ENCODE measurements at places on chromosomes 5 and 9.

DNA sequence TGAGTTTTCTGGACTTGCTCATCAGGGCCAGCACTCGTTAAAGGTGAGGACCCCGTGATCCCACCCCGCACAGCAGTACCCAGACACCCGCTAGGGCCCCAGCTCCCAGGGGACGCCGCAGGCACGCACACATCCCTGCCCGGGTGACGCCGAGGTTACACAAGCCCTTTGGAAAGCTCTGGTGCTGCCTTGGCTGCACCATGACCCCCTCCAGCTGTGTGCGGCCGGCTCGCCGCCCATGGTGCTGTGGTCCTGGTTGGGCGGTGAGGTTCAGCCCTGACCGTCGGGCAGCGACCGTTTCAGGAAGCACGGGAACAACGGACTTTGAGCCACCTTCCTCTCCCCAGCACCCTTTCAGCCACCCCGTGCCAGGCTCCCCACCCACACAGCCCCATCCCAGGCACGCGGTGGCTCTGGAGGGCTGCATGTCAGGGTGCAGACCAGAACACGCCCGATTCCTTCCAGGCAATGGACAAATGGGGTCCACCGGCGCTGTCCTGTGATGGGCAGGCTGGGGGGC is 7.5 kb upstream of the SLC12A7 start:
- no peak for DNase-seq

- DNase-seq, result peak; percentile 82
Observed at GRCh38 chr9:130240410-130241197, 25.0 kb upstream of the HMCN2 start.

DNA sequence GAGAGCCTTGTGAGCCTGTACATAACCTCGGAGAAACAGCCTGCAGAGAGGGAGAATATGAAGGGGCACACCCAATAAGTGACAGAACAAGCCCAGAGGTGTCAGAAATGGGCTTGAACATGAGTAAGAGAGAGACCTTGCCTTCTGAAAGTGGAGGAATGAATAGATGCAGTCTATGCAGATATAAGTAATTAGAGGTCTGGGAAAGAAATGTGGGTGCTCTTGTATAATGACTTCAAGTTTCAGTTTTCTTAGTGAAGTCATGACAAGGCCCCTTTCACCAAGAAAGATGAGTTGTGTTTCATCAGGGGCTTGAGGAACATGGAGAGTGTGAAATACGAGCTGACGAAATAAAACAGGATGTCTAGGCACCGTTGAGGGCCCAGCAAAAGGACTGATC is 15.1 kb downstream of the GRAMD2B start:
- no peak for DNase-seq

- DNase-seq, result no peak
Observed at GRCh38 chr9:79664375-79664831, 92.6 kb downstream of the TLE4 start.

DNA sequence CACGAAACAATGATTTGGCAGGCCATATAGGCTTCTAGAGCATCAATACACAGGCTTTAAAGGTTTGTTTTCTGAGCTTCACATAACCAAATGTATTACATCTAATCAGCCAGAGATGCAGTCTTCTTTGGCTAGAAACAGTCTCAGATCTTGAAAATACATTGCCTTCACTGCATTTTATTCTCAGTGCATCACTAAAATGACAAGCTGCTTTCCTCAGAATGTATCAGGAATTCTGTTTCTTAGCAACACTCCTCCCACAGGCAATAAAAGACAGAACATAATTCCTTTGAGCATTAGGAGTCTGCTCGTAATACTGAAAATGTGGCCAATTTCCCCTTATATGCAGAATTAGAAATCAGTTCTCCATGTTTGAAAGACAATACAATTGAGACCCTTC is 36.9 kb downstream of the FEM1C start:
- no peak for DNase-seq

GRCh38 chr9:28272127-28272526 is 698.8 kb upstream of the C9orf72 start:
- no peak for DNase-seq

DNA sequence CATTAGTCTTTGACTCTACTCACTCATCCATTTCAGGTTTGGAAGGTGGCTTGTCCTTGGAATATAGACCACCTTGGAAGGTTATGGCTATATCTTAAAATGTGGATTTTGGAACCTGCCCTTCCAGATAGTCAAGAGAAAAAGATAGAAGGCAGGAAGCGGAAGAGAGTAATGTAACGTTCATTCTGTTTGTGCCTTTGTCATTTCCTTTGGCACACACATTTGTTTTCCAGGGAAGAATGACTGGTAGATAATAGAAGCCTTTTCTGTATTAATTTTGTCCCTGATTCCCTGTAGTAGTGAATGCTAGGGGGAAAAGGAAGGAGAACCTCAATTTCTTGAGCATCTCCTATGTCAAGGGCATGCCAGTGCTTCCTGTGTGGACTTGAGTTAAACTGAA is 54.7 kb downstream of the PPIC start:
- DNase-seq, result no peak

- no peak for DNase-seq
Observed at GRCh38 chr5:137666461-137666850, 69.4 kb downstream of the KLHL3 start.

GRCh38 chr5:119339965-119340364 is 15.9 kb upstream of the TNFAIP8 start:
- no peak for DNase-seq

DNA sequence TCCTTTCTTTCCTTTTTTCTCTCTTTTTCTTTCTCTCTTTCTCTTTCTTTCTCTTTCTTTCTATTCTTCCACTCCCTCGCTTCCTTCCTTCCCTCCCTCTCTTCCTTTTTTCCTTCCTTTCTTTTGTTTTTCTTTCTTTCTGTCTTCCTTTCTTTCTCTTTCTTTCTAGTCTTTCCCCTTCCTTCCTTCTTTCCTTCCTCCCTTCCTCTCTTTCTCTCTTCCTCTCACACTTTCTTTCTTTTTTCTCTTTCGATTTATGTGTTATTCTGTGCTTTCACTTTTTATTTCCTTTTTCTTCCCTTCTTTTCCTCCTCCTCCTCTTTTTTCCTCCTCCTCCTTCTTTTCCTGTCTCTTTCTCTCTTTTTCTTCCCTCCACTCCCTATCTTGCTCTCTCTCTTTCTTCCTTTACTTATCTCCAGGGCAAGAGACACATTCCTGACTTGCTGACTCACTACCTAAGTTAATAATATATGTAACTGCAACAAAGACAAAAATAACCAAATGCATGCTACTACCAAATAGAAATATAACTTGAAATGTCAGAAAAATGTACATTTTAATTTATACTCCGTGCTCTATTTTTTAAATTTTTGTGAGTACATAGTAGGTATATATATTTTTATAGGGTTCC is 445.5 kb downstream of the GABRG2 start:
- DNase-seq, result no peak

DNA sequence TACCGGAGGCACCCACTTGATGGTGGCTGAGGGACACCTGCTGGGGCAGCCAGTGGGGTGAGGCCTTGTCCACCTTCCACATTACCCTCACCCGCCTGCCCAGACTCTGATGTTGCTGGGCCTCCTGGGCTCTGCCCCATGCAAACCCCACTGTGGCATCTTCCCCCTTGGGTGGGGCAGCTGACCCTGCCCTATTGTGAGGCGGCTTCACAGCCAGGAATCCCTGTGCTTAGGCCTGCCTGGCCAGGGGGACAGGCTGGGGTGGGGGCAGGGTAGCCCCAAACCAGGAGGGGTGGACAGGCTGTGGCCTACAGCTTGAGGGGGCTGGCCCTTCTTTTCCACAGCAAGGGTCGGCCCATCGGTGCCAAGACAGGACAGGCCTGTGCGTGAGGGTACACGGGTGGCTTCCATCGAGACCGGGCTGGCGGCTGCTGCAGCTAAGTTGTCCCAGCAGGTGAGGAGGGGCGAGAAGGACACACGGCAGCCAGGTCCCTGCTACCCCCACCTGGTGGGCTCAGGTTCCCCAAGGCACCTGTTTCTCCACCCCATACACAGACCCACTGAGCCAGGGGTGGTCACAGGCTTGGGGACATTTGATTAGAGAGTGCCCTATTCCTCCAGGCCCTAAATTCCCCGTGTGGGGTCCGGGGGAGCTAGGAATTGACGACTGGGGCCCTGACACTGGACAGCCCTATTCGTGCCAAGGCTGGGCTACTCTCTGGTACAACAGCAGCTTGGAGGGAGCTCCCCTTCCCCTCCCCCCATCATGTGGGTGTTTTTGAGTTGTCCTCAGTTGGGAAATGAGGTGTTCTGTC is 99.2 kb downstream of the PHF2 start:
- no peak for DNase-seq

- no peak for DNase-seq
Observed at GRCh38 chr9:132147331-132147730, 14.5 kb upstream of the NTNG2 start.

DNA sequence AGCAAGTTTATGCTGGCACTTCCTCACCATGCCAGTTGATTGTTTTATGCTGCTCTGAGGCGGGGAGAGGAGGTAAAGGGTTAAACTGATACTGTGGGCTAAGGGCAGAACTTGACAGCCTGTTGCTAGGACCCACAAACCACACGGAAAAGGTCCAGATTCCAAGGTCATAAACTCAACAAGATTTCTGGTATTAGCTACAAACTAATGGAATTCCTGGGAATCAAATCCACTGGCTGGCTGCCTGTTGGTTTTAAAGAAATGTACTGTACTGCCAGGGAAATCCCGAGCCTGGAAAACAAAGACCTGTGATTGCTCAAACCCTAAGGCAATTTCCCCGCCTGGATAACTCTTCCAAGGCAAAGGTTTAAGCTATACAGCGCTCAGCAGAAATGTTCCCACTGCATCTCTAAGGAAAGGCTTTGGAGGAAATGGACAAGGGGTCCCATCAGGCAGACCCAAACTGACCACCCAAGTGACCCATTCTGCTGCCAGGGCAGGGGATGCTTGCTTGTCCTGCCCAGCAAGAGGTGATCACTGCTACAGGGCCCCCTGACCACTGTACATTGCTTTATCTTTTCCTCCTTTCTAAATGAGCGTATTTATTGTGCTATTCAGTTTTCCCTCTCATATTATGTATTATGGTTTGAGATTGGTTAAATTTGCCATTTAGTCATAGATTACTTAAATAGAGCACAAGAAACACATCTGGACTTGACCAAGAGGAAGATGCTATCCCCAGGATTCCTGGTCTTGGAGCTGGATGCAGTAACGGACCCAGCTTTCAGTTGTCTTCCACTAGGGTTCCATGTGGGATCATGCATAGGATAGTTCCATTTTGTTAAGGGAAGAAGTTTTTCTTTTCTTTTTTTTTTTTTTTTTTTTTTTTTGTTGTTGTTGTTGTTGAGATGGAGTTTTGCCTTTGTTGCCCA is 124.3 kb downstream of the SUSD1 start:
- no peak for DNase-seq

- DNase-seq, result no peak
Observed at GRCh38 chr9:124260769-124261603, 3.2 kb downstream of the NEK6 start.

DNA sequence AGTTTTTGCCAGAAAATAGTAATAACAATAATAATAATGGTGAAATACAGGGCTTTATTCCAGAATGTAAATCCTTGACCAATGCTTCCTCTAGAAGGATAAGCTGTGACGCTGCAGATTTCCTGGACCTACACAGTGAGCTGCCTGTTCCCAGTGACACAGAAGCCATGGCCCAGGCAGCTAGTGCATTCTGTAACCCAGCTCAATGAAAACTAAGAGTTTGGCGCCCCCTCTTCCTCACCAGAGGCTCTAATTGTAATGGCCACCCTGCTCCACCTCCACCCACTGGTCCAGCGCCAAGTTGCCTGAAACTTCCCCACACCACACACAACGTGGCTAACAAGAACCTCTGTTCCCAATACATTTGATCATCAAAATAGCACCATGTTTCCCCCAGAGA is 248.1 kb downstream of the CETN3 start:
- peak; percentile 85 for DNase-seq

DNA sequence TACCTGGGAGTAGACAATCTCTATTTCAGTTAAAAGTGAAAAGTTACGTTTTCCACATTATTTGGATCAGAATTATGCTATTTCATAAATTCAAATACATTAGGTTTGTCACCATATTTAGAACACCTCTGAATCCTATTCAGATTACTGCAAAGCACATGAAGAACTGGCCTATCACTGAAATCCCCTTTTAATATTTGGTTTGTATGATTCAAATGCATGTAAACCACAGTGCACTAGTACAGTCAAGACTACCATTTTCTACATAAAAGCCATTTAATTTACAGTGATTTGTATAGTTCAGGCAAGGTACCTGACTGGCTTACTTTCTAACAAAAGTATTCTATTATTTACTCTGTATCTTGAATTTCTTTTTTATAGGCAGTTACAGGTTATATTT is 212.5 kb downstream of the MEF2C start:
- no peak for DNase-seq

DNA sequence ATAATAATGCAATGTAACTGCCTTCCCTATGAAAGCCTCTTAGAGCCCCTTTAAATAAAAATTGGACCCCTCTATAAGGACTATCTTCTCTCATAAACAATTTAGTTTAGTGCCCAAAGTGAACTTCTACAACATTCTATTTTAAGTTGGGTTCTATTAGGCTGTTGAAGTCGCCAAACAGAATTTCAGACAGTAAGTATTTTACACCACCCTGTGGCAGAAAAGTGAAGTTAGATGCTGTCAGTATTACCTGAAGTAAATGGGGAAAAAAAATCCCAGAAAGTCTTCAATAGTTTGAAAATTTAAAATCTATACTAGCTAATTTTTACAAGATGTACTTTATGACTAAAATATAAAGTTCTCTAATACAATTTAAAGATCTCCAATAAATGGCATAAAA is 29.5 kb downstream of the CAAP1 start:
- DNase-seq, result peak; percentile 62

- no peak for DNase-seq
Observed at GRCh38 chr5:116062352-116062751, 22.5 kb upstream of the COMMD10 start.

DNA sequence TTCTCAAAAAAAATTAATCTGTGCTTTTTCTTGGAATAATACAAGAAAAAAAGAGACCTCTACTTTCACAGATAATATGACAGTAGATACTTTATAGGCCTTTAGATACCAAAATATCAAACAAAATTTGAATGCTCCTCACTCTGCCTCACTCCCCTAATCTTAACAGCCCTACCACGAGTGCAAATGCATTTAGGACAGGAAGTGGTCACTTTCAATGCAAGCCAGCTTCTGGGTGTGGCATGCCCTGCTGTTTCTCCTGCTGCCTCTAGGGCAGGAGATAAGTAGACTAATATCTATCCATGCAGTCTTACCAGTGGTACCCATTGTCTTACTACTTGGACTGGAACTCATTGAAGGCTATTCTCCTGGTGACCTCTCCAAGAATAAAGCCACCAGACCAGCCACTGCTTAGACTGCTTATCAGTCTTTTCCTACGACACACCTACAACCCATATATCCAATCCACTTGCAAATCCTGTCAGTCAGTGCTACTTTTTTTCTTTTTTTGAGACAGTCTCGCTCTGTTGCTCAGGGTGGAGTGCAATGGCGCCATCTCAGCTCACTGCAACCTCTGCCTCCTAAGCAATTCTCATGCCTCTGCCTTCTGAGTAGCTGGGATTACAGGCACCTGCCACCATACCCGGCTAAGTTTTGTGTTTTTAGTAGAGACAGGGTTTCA is 23.0 kb downstream of the FRRS1L start:
- DNase-seq, result peak; percentile 53

GRCh38 chr5:116600876-116601275 is 26.3 kb upstream of the SEMA6A start:
- DNase-seq, result no peak

- DNase-seq, result no peak
Observed at GRCh38 chr9:133246562-133246961, 28.4 kb downstream of the ABO start.

GRCh38 chr5:165834891-165835290 is 2329.5 kb downstream of the MAT2B start:
- no peak for DNase-seq

Measured in GM23338 (cell line).